ENCODE measurements at places on chromosomes 12 and 14.

GRCh38 chr12:45208604-45209487 is 7.0 kb upstream of the ANO6 start:
- DNase-seq: no peak

DNA sequence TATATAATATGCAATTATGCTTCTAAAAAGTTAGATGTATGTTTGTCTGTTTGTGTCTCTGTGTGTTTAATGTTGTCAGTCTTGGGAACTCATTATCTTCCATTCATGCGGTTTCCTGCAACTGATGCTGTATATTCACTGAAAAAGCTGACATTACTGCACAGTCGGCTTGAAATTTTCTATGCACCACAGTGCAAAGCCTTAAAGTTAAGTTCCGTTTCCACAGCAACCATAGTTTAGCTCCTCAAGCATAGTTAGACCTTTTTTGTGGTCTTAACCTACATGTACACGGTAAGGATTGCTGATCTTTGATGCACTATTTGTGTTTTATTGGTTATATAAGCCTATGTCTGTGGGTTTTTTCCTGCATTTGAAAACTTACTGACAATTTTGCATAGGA is 309.4 kb downstream of the KCNC2 start:
- no peak for DNase-seq

GRCh38 chr12:45257185-45257930 is 41.5 kb downstream of the ANO6 start:
- no peak for DNase-seq

DNA sequence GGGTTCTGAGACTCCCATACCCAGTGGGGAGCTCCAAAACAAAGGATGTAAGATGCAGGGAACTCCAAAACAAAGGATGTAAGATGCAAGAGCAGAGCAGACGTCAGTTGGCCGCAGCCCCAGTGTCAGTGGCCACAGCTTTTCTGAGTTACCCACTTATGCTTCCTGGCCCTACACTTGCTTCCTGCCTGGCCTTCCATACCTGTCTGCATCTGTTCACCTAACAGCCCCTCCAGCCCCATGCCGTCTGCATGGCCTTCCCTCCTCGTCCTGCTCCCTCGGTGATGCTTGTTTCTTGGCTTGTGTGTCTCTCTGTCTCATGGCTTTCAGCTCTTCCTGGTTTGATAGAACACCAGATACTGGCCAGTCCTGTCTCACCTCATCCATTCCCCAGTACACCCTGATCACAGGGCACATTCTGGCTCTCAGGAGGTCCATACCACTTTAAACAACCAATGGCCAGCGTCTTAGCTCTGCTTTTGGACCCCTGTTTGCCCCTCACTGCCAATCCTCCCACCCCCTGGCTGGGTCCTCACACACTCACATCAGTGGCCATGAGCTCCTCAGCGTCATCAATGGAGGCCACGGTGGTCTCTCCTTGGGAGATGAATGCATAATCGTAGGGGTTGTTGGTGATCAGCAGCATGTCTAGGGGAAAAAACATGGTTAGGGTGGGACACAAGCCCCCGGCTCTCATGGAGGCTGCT is 5.3 kb downstream of the MYH7 start:
- DNase-seq: no peak

DNA sequence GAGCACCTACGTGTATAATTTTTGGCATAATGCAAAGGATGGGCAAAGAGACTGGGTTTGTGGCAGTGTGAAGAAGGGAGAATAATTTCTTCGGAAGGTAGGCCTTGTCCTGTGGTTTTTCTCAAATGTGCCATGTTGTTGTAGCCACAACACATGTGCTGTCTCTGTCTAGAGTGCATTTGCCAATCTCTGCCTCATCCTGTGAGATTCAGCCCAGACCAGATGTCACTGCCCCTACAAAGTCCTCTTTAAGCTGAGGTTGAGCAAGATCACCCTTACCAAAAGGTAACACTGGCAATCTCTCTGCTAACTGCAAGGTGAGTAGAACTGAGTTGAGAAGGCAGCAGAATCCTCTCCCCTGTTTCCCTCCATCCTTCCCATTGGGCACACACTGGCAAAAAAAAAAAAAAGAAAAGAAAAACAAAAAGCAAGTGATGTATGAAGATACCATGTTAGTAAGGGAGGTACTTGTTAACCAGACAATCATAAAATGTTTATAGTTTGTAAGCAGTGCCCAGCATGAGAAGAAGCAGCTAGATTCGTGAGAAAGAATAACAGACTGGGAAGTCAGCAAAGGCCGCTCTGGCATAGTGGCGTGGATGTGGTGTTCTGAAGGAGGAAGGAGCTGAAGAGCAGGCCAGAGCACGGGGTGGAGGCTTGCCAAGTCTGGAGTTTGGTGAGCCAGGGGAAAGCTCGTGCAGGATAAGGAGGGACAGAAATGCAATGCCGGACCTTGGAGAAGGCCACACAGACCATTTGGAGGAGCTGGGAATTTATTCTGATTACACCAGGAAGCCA is 18.9 kb downstream of the DYRK2 start:
- DNase-seq: no peak
